ENCODE measurements at places on chromosomes 1 and 21.
A peak's percentile ranks its signal among the peaks of the same experiment; 100 is the strongest.

DNA sequence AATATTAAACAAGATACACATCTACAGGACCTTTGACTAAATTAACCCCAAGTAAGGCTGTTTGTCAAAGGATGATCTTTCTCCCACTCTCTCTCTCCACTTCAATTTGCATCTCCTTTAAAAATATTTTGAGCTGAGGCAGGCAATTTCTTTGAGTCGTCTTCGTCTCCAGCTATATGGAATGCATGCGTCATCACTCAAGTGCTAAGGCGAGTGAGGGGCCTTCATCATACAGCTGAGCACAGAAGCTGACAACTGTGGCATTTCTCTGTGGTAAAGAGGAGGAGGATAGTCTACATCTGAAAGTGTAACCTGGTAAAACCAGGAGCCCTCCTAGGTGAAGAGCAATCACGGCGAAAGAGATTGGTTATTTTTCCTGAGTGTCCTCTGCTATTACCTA lies 7.6 kb downstream of the EPHX4 start:
- no peak for DNase-seq

GRCh38 chr1:41713557-41714327 lies 205.0 kb downstream of the HIVEP3 start:
- DNase-seq = no peak

GRCh38 chr1:232501854-232502253 lies 128.1 kb downstream of the SIPA1L2 start:
- DNase-seq = no peak

DNA sequence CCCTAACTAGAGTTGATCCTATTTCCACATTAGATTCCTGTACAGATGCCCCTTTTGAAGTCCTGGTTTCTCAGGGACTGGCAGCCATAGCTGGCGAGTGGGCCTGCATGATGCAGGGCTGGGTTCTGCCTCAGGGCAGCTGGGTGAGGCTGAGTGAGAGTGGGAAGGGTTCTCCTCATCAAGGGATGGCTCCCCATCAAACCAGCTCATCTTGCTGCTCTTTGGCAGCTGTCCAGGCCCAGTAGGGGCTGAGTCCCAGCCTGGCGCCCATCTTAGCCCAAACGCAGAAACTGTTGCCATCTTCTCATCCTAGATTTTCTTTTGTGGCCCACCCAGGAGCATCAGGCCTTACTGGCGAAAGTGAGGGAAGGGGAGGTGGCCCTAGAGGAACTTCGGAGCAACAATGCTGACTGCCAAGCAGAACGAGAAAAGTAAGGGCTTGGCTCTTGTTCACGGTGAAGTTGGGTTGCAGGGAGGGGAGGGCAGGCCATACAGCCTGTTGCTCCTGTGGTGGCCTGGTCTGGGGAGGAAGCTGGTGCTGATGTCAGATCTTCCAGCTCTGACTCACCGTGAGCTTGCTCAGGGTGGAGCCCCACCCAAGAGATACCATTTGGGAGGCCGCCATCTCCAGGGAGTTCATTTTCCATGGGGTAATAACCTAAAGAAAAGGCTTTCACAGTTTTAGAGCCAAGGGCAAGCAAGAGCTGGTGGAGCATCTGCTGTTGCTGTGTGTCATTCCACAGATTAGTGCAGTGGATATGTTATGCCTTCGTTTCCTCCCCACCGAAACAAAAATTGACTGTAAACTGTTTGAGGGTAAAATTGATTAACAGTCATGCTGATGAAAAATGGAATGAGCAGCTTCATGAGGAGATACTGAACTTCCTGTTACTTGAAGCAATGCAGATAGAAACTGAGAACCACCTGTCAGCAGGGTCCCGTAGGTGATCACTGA lies 34.7 kb downstream of the TUFT1 start:
- DNase-seq = no peak

- no peak for DNase-seq
These were observed 105.1 kb downstream of the PBX1 start for GRCh38 chr1:164664127-164664526.

DNA sequence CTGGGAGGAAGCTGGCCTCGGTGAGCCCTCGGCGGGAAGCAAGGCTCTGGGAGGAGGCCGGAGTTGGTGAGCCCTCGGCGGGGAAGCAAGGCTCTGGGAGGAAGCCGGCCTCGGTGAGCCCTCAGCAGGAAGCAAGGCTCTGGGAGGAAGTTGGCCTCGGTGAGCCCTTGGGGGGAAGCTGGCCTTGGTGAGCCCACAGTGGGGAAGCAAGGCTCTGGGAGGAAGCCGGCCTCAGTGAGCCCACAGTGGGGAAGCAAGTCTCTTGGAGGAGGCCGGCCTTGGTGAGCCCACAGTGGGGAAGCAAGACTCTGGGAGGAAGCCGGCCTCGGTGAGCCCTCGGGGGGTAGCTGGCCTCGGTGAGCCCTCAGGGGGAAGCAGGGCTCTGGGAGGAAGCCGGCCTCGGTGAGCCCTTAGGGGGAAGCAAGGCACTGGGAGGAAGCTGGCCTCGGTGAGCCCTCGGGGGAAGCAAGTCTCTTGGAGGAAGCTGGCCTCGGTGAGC lies 36.0 kb downstream of the KRTAP10-1 start:
- DNase-seq = no peak

DNA sequence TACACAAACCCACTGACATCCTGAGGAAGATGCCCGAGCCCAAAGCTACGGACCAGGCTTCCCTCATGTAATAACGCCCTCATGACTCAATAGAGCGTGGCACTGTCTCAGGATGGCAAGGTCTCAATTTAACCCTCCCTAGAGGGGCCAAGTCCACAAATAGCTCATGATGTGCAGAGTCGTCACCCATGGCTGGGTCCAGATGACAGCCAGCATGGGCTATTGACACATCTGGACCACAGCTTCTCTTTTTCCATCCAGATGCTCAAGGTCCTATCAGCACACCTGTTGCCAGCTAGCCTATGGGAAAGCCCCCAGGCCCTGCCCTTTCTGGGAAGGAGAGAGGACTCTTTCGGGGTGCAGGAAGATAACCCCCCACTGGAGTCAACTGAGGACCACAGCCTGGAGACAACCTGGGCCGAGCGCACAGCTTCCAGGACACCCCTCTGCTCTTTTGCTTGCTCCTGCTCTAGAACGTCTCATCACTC lies 2.8 kb downstream of the LAPTM5 start:
- no peak for DNase-seq

GRCh38 chr21:37292041-37292440 lies 24.9 kb upstream of the VPS26C start:
- DNase-seq = no peak

GRCh38 chr21:39319814-39320332 lies 6.4 kb upstream of the BRWD1 start:
- DNase-seq = no peak

DNA sequence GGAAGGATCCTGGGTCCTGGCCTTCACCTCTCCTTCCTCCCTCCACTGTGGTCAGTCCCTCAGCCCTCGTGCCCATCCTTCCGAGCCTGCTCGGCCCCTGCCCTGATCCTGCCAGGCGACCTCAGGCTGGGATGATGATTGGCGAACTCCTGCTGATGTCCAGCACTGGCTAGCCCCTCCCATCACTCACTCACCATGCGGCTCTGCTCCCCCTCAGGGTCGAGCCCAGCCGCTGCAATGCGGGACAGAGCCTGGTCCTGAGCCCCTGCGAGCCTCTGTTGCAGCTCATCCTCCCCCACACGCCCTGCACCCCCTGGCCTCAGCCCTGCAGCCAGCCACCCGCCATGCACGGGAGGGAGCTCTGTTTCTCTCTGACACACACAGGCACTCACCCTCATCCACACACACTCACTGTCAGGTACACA lies 100.2 kb downstream of the DMRTB1 start:
- no peak for DNase-seq

DNA sequence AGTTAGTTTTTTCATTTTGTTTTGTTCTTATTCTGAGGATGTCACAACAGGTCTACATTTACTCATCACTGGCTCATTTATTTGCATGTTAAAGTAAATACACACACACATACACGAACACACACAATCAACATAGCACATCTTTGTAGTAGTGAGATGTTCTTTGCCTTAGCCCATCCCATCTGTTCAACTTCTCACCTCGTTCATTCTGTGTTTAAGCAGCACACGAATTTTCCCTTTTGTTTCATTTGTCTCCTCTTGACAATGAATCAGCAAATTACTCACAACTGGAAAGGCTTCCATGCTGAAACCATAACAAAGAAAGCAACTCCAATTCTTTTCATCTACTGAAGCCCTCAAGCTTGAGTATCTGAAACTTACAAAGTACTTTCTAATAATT lies 133.3 kb upstream of the CHRM3 start:
- no peak for DNase-seq

- DNase-seq = peak; percentile 52
These were observed 46.3 kb upstream of the VANGL1 start for GRCh38 chr1:115595279-115596079.

DNA sequence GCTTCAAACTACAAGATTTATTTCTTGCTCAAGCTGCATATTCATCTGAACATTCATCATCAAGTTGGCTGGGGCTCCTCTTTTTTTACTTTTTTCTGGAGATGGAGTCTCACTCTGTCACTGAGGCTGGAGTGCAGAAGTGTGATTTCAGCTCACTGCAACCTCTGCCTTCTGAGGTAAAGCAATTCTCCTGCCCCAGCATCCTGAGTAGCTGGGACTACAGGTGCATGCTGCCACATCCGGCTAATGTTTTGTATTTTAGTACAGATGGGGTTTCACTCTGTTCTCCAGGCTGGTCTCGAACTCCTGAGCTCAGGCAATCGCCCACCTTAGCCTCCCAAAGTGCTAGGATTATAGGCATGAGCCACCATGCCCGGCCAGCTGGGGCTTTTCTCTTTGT lies 88.3 kb upstream of the C1orf105 start:
- DNase-seq = no peak

GRCh38 chr1:3896396-3897000 lies 3.6 kb downstream of the C1orf174 start:
- no peak for DNase-seq

GRCh38 chr1:5374192-5374591 lies 618.0 kb downstream of the NPHP4 start:
- DNase-seq = no peak

GRCh38 chr1:86833461-86834215 lies 80.3 kb downstream of the SELENOF start:
- peak; percentile 2 for DNase-seq

DNA sequence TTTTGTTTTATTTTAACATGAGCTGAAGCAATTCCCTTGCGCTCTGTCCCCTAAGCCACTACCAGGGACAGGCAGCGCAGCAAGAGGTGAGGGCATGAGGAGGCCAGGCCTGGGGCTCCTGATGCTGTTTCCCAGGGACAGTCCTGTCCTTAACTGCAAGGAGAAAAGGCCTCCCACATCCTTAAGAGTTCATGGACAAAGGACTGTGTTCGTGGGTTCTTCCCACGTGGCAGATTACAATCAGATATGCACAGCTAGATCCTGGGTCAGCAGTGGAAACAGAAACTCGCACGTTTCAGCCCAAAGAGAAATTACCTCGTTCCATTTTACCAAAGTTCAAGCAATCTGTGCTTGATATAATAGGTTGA lies 85.8 kb downstream of the MIS18A start:
- DNase-seq = no peak

DNA sequence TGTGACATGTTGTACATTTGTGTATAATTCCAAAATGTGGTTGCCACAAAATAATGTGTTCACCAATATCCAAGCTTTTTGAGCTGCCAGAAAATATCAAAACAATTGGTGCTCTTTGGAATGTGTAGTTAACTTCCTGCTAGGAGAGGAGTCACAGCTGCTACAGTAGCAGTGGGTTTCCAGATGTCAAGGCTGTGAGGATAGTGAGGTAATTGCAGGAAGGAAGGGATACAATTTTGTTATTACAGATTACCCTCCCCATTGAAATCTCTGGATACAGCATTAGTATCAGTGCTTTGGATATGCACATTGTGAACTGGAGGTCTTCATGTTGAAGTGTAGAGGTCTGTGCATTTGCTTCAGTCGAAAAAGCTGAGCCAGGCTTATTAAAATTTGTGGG lies 253.2 kb downstream of the PTPRC start:
- DNase-seq = no peak

DNA sequence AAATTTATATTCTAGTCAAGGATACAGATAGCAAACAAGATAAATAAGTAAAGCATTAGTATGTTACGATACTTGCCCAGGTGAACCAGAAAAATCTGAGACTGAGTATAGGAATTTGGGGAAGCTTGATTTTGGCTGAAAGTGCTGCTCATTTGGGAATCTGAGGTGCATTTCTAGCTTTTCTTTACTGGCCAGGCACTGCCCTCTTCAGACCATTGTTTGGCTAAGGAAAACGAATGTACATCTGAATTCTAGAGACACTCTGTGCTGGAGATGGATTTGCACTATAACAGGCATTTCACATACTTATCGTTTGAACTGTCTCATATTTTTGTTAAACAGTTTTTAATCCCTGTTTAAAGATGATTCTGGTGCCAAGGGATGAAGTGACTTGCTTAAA lies 23.4 kb downstream of the ARID1A start:
- DNase-seq = no peak

GRCh38 chr1:201019321-201019977 lies 4.1 kb downstream of the KIF21B start:
- peak; percentile 41 for DNase-seq

GRCh38 chr1:2204415-2205190 lies 10.0 kb upstream of the FAAP20 start:
- DNase-seq = no peak

- DNase-seq = no peak
These were observed 27.9 kb upstream of the PRRC2C start for GRCh38 chr1:171457412-171457811.

GRCh38 chr1:160520582-160520981 lies 2.5 kb downstream of the SLAMF6 start:
- no peak for DNase-seq

DNA sequence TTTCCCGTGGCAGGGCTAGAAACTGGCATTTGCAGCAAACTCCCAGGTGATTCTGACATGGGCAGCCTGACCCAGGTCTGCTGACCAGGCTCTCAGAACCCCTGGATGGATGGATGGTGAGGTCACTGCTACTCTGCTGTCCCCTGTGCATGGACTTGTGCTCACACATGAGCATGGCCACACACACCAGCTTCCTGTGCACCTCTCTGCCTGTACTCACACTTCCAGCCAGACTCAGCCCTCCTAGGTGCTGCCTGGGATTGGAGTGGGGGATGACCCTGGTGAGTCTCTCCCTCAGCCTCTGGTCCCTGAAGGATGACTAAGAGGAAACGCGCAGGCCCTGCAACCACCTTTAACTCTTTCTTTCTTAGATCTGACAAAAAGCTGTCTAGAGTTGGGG lies 361.1 kb downstream of the HHAT start:
- no peak for DNase-seq

DNA sequence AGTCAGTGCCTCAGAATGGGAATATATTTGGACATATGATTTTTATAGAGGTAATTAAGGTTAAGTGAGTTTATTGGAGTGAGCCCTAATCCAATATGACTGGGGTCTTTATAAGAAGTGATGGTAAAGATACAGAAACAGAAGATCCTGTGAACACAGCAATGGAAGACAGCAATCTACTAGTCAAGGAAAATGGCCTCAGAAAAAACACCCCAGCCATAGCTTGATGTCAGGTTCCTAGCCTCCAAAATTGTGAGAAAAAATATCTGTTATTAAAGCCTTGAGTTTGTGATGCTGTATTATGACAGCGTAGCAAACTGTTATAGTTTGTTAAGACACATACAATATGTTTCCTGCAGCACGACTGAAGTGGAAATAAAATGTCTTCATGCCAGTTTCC lies 72.2 kb downstream of the JMJD4 start:
- no peak for DNase-seq

- DNase-seq = no peak
These were observed 22.1 kb upstream of the GADD45A start for GRCh38 chr1:67662884-67663283.

- no peak for DNase-seq
These were observed 62.2 kb upstream of the PTCH2 start for GRCh38 chr1:44905276-44905675.

- no peak for DNase-seq
These were observed 4.4 kb downstream of the TMEM200B start for GRCh38 chr1:29119121-29119929.
